ENCODE measurements at places on chromosomes 5 and 9.

GRCh38 chr9:35570709-35571504, 34.2 kb upstream of the TESK1 start:
- H3K27me3 ChIP-seq = no peaks in the 10 kb centered on the region
- no peak overlapping the region for H3K4me3 ChIP-seq
- H3K27ac ChIP-seq = no peak overlapping the region
- H3K4me1 ChIP-seq = no peaks in the 10 kb centered on the region
- DNase-seq = no peak

DNA sequence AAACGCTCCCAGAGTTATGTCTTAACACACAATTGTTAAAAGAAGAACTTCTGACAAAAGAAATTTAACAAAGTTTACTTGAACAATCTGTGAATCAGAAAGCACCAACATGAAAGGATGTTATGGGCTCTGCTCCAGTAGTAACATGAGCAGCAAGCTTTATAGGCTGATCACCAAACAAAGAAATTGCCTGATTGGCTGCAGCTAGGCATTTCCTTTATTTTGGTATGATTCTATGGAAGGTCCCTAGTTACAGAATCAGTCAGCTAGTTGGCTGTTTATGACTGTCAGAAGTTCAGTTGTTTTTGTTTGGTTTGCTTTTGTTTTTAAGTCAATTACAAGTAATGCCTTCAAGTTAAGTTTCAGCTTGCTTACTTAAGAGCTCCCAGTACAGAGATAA, 102.4 kb upstream of the SMC2 start:
- H3K27ac ChIP-seq = no peak overlapping the region
- no peaks in the 10 kb centered on the region for H3K27me3 ChIP-seq
- no peaks in the 10 kb centered on the region for H3K4me1 ChIP-seq
- no peak overlapping the region for H3K4me3 ChIP-seq
- no peak for DNase-seq
- H3K36me3 ChIP-seq = no peaks in the 10 kb centered on the region

GRCh38 chr9:136605988-136606660, 56.6 kb upstream of the EGFL7 start:
- DNase-seq = no peak
- H3K36me3 ChIP-seq = no peaks in the 10 kb centered on the region
- 0 out of 2 replicates have a peak, but pooled peaks cover 2% of the 10 kb centered on the region for H3K27me3 ChIP-seq
- no peak overlapping the region for H3K27ac ChIP-seq

DNA sequence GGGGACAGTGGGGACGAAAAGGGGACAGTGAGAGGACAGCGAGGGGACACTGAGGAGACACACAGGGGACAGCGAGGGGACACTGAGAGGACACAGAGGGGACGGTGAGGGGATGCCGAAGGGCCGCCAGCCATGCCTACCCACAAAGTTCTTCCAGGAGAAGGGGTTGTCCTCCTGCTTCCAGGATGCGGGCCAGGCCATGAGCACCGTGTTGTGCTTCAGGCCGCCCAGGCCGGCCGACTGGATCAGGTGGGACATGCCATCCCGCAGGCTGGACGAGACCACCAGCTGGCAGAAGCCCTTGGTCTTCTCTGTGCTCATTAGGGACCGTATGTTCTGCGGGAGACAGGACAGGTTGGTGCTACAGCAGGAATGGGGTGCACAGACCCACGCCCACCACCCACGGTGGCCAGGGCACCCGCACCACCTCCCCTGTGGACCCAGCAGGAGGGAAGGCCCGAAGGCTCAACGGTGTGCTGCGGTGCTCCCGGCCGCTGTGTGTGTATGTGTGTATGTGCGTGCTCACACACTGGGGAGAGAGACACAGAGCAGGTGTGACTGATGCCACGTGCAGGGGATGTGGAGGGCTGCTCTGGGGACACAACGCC, 46.6 kb downstream of the SLC12A7 start:
- no peaks in the 10 kb centered on the region for H3K27me3 ChIP-seq
- DNase-seq = no peak
- H3K27ac ChIP-seq = no peak overlapping the region
- H3K4me1 ChIP-seq = no peaks in the 10 kb centered on the region
- peaks cover 5% of the 10 kb centered on the region for H3K36me3 ChIP-seq

GRCh38 chr5:168136340-168136739, 155.1 kb upstream of the WWC1 start:
- no peaks in the 10 kb centered on the region for H3K27me3 ChIP-seq
- DNase-seq = no peak
- H3K36me3 ChIP-seq = no peaks in the 10 kb centered on the region

DNA sequence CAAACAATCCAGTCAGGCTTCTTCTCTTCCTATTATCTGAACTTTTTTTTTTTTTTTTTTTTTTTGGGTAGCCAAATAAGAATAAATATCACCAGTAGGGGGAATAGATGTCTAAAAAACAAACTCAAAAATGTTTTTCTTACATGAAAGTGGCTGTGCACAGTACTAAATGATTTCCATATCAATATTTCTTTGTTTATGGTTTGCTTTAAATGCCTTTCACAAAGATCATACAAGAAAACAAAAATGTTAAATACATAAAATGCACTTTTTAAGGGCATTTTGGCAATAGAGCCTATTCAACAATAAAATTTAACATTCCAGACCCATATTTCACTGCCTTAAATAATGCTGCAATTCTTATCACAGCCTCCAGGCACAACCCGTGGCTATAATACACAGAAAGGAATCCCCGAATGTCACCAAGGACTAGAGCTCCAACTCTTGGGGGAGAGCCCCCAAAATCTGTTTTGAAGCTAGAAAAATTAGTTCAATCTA, 91.1 kb upstream of the TBCA start:
- H3K4me1 ChIP-seq = no peaks in the 10 kb centered on the region
- no peaks in the 10 kb centered on the region for H3K36me3 ChIP-seq
- no peak for DNase-seq
- no peak overlapping the region for H3K27ac ChIP-seq

DNA sequence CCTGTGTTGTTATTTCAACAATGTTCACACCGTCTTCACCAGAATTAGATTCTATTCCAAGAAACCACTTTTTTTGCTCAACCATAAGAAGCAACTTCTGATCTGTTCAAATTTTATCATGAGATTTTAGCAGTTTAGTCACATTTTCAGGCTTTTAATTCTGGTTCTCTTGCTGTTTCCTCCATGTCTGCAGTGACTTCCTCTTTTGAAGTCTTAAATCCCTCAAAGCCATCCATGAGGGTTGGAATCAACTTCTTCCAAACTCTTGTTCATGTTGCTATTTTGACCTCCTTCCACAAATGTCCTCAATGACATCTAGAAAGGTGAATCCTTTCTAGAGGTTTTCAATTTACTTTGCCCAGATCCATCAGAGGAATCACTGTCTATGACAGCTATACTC, 25.7 kb upstream of the ENTREP1 start:
- no peak for DNase-seq
- no peak overlapping the region for H3K4me3 ChIP-seq
- H3K36me3 ChIP-seq = no peaks in the 10 kb centered on the region
- H3K27ac ChIP-seq = no peak overlapping the region
- H3K4me1 ChIP-seq = no peaks in the 10 kb centered on the region

DNA sequence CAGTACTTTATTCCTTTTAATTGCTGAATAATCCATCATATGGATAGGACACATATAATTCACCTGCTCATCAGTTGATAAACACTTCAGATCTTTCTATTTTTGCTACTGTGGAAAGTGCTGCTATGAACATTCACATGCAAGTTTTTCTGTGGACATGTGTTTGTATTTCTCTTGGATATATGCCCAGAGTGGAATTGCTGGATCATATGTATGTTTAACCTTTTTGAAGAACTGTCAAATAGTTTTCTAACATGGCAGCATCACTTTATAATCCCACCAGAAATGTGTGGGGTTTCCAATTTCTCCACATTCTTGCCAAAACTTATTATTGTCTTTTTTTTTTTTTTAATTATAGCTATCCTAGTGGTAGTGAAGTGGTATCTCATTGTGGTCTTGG, 15.1 kb downstream of the CARTPT start:
- H3K27me3 ChIP-seq = no peaks in the 10 kb centered on the region
- no peaks in the 10 kb centered on the region for H3K36me3 ChIP-seq
- H3K27ac ChIP-seq = no peak overlapping the region
- H3K4me1 ChIP-seq = no peaks in the 10 kb centered on the region
- no peak overlapping the region for H3K4me3 ChIP-seq

DNA sequence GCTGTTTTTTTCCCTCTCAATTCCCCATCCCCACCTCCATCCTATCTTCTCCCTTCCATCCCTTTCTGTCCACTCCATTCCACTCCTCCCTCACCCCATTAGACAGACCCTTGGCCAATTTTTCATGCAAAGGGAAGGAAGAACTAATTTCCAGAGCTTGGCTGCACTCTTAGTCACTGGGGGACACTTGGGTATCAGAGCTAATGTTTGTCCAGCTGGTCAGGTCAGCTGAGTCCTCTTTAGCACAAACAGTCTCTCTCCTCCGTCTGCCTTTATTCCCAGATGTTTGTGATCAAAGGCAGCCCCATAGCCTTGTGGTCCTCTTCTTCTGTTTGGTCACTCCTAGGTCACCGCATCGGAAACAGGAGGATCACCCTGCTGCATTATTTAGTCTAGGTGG, 148.5 kb downstream of the NMUR2 start:
- peaks cover 20% of the 10 kb centered on the region for H3K27me3 ChIP-seq
- H3K36me3 ChIP-seq = no peaks in the 10 kb centered on the region
- no peaks in the 10 kb centered on the region for H3K4me1 ChIP-seq

DNA sequence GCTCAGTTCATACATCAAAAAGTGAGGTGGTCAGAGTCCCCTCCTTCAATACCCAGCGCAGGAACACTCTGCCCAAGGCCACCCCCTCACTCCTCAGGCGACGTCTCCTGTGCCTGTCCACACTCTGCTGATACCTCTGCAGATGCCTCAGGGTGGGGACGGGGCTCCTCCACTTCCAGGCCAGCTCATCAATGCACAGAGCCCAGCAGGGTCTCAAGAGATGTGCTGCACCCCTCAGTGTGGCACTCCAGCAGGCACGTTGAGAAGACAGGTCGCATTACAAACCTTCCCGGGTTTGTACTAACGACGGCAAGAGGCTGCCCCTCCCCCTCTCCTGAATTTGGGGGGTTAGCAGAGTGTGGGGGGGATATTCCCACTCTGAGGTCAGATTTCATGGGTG, 128.5 kb downstream of the ZNF354C start:
- H3K4me1 ChIP-seq = peaks cover 38% of the 10 kb centered on the region
- H3K27ac ChIP-seq = no peak overlapping the region
- no peak for DNase-seq
- no peak overlapping the region for H3K4me3 ChIP-seq

GRCh38 chr5:94463739-94464138, 154.7 kb downstream of the KIAA0825 start:
- no peaks in the 10 kb centered on the region for H3K36me3 ChIP-seq
- DNase-seq = no peak
- H3K27ac ChIP-seq = no peak overlapping the region
- H3K4me3 ChIP-seq = no peak overlapping the region

DNA sequence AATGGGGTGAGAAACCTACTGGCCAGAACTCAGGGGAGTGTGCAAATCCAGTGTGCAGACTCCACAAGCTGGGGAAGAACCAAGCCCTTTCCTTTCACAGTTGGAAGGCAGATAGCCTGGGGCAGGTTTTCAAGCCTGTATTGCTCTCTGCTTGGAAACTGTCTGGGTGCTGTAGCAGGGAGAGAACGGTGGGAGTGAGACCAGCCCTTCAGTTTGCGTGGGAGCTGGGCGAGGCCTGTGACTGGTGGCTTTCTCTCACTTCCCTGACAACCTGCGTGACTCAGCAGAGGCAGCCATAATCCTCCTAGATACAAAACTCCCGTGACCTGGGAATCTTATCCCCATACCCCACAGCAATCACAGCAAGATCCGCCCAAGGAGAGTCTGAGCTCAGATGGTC, 44.9 kb upstream of the SNCAIP start:
- no peak for DNase-seq
- H3K4me3 ChIP-seq = no peak overlapping the region
- peaks cover 3% of the 10 kb centered on the region for H3K4me1 ChIP-seq
- H3K36me3 ChIP-seq = no peaks in the 10 kb centered on the region
- no peak overlapping the region for H3K27ac ChIP-seq
- no peaks in the 10 kb centered on the region for H3K27me3 ChIP-seq

GRCh38 chr5:109619606-109620005, 70.1 kb upstream of the MAN2A1 start:
- no peaks in the 10 kb centered on the region for H3K27me3 ChIP-seq
- H3K36me3 ChIP-seq = no peaks in the 10 kb centered on the region
- no peaks in the 10 kb centered on the region for H3K4me1 ChIP-seq
- no peak overlapping the region for H3K27ac ChIP-seq
- DNase-seq = no peak
- H3K4me3 ChIP-seq = no peak overlapping the region

- no peak overlapping the region for H3K4me3 ChIP-seq
- H3K27me3 ChIP-seq = no peaks in the 10 kb centered on the region
- DNase-seq = no peak
- H3K4me1 ChIP-seq = no peaks in the 10 kb centered on the region
- H3K36me3 ChIP-seq = peaks cover 24% of the 10 kb centered on the region
- no peak overlapping the region for H3K27ac ChIP-seq
Measured at GRCh38 chr9:34084562-34084961, 35.9 kb upstream of the UBAP2 start.
